ENCODE measurements at places on chromosomes 2 and 18. TPM values are rescaled to one million over a fixed set of nuclear protein-coding genes. Genes with fewer than 3 reads are reported as not detected.

ATP6V1C2 gene
- polyA plus RNA-seq, result 10.3 TPM

CYS1 gene
- 8.2 TPM for polyA plus RNA-seq

SLC66A3 gene
- 15.5 TPM for polyA plus RNA-seq

KLHL14 gene
- 0.29 TPM for polyA plus RNA-seq

DSG1 gene
- polyA plus RNA-seq, result not detected

RNU2-63P gene
- polyA plus RNA-seq, result not detected

ASB18 gene
- not detected for polyA plus RNA-seq
